ENCODE measurements at places on chromosomes 2 and 18. TPM values are rescaled to one million over a fixed set of nuclear protein-coding genes. Genes with fewer than 3 reads are reported as not detected.

Gene GALNT3
- 0.71 TPM for total RNA-seq

Gene KCNF1
- 0.14 TPM for total RNA-seq

Gene CNNM4
- 2.1 TPM for total RNA-seq

Gene HJURP
- total RNA-seq: 2.4 TPM

Gene PHLPP1
- total RNA-seq: 3.0 TPM

Gene PSMA8
- total RNA-seq: not detected

Gene DSC2
- not detected for total RNA-seq

Gene KYNU
- 9.5 TPM for total RNA-seq

Gene INPP1
- 8.1 TPM for total RNA-seq

Gene SERPINE2
- total RNA-seq: 786 TPM

Gene ATP6V1B1
- total RNA-seq: 0.71 TPM

Gene KCNJ3
- not detected for total RNA-seq

Gene PCGF1
- 19.9 TPM for total RNA-seq

Gene FAM161A
- total RNA-seq: 1.9 TPM

Gene FOXD4L1
- 0.09 TPM for total RNA-seq

Gene CCL20
- total RNA-seq: 0.28 TPM

Gene EIF2AK2
- 19.3 TPM for total RNA-seq

Gene POTEJ
- total RNA-seq: not detected

Gene LRATD1
- total RNA-seq: 0.09 TPM

Gene GPR39
- total RNA-seq: 0.28 TPM

Gene TIGD1
- total RNA-seq: 1.8 TPM

Gene DUSP11
- total RNA-seq: 21.7 TPM

Gene STARD6
- not detected for total RNA-seq

Gene OBSL1
- total RNA-seq: 37.8 TPM

Gene PTPRN
- 57.0 TPM for total RNA-seq

Gene KCNG3
- not detected for total RNA-seq

Gene LYG2
- not detected for total RNA-seq

Gene CRYGC
- total RNA-seq: not detected

Gene KLHL14
- total RNA-seq: not detected

Gene BARD1
- 11.5 TPM for total RNA-seq

Gene PROKR1
- not detected for total RNA-seq

Gene DYNAP
- total RNA-seq: not detected

Gene ZNF396
- 2.8 TPM for total RNA-seq

Gene RNPEPL1
- 7.4 TPM for total RNA-seq

Gene SCN1A
- 0.28 TPM for total RNA-seq

Gene IL36A
- not detected for total RNA-seq

Gene C2orf78
- total RNA-seq: not detected

Gene EMX1
- not detected for total RNA-seq

Gene POTEI
- total RNA-seq: under 0.01 TPM

Gene NOSTRIN
- 0.09 TPM for total RNA-seq
